ENCODE measurements at places on chromosomes 13 and 19. TPM values are rescaled to one million over a fixed set of nuclear protein-coding genes. Genes with fewer than 3 reads are reported as not detected.

RNF225 gene
- polyA plus RNA-seq, result not detected

AMER2 gene
- polyA plus RNA-seq, result not detected

SIRT2 gene
- polyA plus RNA-seq, result 65.9 TPM

GRCh38 chr13:23510979-23511735, 59.1 kb upstream of the TNFRSF19 start:
- no peak overlapping the region for H3K27ac ChIP-seq
- DNase-seq, result peak; percentile 34
- H3K4me1 ChIP-seq, result no peaks in the 10 kb centered on the region
- no peaks in the 10 kb centered on the region for H3K36me3 ChIP-seq
- H3K4me3 ChIP-seq, result no peak overlapping the region

DNA sequence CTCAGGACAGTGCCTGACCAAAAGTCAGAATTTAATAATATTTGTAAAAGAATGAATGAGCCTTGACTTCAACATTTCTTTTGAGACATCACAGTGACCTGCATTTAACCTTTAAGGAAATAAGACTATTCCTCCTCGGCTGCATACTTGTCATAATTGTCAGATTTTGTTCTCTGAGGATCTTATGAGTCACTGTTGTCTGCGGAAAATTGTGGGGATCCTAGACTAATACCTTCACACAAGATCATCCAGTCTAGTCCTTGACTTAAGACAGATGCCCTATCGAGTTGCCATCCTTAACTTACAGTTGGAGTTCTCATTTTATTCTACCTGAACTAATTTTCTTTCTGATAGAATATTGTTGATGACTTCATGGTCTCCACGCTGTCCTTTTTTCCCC, 198.4 kb downstream of the DLEU7 start:
- no peak overlapping the region for H3K4me3 ChIP-seq
- DNase-seq, result no peak
- H3K27ac ChIP-seq, result no peak overlapping the region
- H3K36me3 ChIP-seq, result no peaks in the 10 kb centered on the region
- no peaks in the 10 kb centered on the region for H3K27me3 ChIP-seq

DNA sequence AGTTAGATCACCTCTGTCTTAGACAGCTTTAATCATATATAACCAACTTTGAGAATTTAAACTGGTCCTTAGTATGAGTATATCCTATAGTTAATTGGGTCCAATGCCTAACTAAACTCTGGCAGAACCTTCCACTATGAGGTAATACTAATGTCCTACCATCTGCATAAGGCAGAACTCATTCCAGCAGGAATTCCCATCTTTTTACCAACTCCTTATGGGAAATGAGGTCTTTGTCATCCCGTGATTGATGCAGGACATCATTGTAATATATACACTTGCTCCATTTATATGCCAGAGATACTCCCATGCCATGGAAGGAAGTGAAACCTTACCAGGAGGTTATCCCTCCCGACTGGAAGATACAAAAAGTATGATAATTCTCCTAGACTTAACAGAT, 2.8 kb downstream of the KCTD4 start:
- no peaks in the 10 kb centered on the region for H3K27me3 ChIP-seq
- H3K4me1 ChIP-seq, result peaks cover 9% of the 10 kb centered on the region
- DNase-seq, result no peak
- no peaks in the 10 kb centered on the region for H3K36me3 ChIP-seq
- no peak overlapping the region for H3K27ac ChIP-seq
- H3K4me3 ChIP-seq, result no peak overlapping the region

DNA sequence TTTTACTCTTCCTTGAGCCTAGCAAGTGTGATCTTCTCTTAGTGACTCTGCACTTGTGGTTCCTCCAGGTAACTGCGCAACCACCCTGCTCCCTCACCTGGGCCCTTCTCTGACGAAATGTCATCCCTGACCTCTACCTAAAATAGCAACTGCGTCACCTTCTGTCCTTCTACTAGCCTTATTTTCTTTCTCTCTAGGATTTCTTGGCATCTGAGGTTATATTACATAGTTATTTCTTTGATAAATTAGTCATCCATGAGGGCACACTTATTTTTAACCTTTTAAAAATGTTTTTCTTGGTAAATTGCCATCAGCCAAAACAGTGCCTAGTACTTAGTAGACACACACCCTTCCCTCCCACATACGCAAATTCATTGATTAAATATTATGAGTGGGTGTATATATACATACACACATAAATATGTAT, 355.5 kb downstream of the ENOX1 start:
- H3K27ac ChIP-seq, result no peak overlapping the region
- no peak for DNase-seq
- H3K4me3 ChIP-seq, result no peak overlapping the region
- no peaks in the 10 kb centered on the region for H3K36me3 ChIP-seq

DNA sequence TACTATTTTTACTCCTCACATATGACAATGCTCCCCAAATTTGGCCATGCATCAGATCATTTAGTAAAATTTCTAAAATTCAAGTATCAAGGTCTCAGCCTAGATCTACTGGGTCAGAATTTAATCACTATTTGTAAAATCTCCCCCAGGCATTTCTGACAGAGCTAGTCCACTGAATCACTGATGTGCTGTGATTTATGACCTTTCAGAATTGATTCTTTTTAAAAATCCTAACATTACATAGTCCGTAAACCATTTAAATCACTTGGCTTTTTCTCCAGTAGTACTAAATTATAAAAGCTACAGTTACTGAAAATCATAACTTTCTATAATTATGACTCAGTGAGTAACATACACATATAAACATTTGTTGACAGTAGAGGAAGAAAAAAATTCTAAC, 92.8 kb upstream of the RAP2A start:
- no peaks in the 10 kb centered on the region for H3K4me1 ChIP-seq
- peaks cover 37% of the 10 kb centered on the region for H3K36me3 ChIP-seq
- H3K27me3 ChIP-seq, result no peaks in the 10 kb centered on the region

- H3K4me3 ChIP-seq, result no peak overlapping the region
- no peaks in the 10 kb centered on the region for H3K4me1 ChIP-seq
- H3K27me3 ChIP-seq, result no peaks in the 10 kb centered on the region
- H3K27ac ChIP-seq, result no peak overlapping the region
- H3K36me3 ChIP-seq, result no peaks in the 10 kb centered on the region
Observed at GRCh38 chr13:101231751-101232428, 184.4 kb downstream of the NALCN start.

- no peak for DNase-seq
- no peaks in the 10 kb centered on the region for H3K36me3 ChIP-seq
- H3K27me3 ChIP-seq, result no peaks in the 10 kb centered on the region
- no peaks in the 10 kb centered on the region for H3K4me1 ChIP-seq
- H3K27ac ChIP-seq, result no peak overlapping the region
- H3K4me3 ChIP-seq, result no peak overlapping the region
Observed at GRCh38 chr19:33429891-33430673, 56.6 kb downstream of the CEBPG start.
